ENCODE measurements at places on chromosomes 2 and 18.

GRCh38 chr2:135913727-135914365, 37.6 kb upstream of the MCM6 start:
- peak; percentile 26 for DNase-seq

DNA sequence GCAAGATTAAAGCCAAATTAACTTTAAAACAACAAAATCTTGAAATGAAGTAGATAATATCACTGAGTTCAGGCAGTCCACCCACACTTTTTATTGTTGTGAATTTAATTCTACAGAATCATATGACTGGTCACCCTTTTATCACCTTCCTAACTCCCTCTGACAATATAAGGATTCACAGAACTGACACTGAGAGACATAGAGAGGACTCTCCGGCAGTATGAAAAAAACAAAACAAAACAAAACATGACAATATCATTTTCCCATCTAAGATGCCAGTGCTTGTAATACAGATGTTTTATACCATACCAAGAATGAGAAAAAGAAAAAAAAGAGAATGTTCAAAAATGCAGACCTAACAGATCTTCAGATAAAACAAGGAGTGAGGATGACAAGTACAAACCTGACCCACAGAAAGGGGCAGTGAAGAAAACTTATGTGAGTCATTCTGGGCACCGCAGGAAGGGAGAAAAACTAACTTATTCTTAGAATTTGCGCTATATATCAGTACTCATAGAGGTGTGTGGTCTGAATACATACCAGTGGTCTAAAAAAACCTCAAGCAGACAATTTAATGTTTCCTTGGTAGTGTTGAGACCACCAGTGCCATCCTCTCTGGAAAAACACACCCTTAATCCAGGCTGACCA, 136.6 kb downstream of the ZAP70 start:
- no peak for DNase-seq

DNA sequence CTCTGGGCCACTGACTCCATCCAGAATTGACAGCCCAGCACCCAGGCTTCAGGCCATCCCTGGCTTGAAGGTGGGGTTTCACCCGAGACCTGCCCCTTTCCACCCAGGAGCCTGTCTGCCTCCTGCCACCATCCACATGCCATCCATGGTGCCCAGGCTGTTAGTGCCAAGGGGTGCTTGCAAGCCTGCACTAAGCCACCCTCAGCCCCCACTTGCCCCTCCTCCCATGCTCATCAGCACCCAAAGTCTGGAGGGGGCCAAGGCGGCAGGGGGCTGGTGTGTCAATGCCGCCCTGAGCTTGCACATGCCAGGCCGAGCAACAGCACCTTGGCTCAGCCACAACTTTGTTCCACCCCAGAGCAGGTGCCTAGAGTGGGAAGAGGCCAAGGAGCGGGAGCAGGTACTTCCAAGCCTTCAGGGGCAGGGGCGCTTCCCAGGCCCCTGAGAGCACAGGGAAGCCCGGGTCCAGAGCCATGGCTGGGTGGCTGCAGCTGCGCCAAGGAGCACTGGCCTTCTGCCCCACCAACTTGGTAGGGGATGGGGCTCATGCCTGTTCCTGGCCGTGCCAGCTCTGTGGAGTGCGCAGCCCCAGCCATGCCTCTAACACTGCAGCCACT, 12.0 kb downstream of the SRD5A2 start:
- no peak for DNase-seq

- DNase-seq = no peak
Measured at GRCh38 chr2:165002638-165003037, 47.3 kb upstream of the SLC38A11 start.

- DNase-seq = no peak
Measured at GRCh38 chr18:75269124-75269680, 58.6 kb downstream of the TSHZ1 start.

- peak; percentile 20 for DNase-seq
Measured at GRCh38 chr2:59584958-59585357, 968.5 kb downstream of the BCL11A start.

DNA sequence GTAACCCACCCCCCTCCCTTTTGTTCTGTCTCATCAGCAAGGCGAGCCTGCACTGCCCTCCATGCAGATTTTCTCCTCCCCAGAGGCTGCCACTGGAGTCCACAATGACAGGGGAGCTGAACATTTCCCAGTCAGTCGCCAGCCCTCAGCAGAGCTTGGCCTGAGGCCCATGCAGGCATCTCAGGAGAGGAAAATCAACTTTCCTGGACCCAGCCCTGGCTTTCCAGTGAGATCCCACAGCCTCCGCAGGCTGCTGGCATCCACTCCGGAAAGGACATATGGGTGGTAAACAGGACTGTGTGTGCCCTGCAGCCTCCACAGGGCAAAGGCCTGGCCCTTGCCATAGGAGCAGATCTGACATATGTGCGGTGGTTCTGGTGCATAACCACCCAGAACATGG, 253.8 kb downstream of the TNS1 start:
- no peak for DNase-seq

GRCh38 chr2:217832115-217832514, 170.7 kb downstream of the TNS1 start:
- no peak for DNase-seq

GRCh38 chr2:98412751-98413458, 31.8 kb upstream of the INPP4A start:
- DNase-seq = peak; percentile 41

GRCh38 chr2:160635488-160635887, 141.9 kb upstream of the RBMS1 start:
- no peak for DNase-seq

GRCh38 chr2:156601855-156602551, 165.8 kb downstream of the GPD2 start:
- DNase-seq = no peak

DNA sequence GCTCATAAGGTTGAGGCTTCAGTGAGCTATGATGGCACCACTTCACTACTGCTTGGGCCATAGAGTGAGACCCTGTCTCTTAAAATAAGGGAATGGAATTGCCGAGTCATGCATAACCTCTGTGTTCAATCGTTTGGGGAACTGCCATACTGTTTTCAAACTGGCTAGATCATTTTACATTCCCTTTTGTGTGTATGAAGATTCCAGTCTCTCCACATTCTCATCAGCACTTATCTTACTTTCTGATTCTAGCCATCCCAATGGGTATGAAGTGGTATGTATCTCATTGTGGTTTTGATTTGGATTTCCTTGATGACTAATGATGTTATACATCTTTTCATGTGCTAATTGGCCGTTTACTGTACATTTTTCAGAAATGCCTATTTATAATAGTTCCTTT, 23.7 kb downstream of the MARCHF7 start:
- DNase-seq = no peak
